ENCODE measurements at places on chromosomes 7 and 10.

GRCh38 chr7:123024989-123025758 is 29.7 kb upstream of the TAS2R16 start:
- DNase-seq: peak; percentile 7

DNA sequence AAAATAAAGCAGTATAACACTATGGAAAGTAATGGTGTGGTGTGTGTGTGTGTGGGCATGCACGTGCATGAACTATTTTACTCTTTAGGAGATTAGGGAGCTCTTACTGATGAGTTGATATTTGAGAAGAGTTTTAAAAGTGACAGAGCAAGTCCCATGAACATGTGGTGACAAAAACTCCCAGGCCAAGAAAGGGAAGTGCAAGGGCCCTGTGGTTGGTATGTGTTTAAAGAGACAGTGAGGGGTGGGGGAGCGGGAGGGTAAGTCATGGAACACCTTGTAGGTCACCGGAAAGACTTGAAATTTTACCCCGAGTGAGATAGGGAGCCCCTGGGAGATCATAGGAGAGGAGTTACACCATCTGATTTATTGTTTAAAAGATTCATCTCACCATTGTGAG is 63.3 kb downstream of the AKR1B1 start:
- DNase-seq: no peak

GRCh38 chr10:59895629-59896116 is 10.7 kb downstream of the CCDC6 start:
- DNase-seq: no peak

- no peak for DNase-seq
These were observed 53.9 kb downstream of the ARHGAP22 start for GRCh38 chr10:48550977-48551376.

DNA sequence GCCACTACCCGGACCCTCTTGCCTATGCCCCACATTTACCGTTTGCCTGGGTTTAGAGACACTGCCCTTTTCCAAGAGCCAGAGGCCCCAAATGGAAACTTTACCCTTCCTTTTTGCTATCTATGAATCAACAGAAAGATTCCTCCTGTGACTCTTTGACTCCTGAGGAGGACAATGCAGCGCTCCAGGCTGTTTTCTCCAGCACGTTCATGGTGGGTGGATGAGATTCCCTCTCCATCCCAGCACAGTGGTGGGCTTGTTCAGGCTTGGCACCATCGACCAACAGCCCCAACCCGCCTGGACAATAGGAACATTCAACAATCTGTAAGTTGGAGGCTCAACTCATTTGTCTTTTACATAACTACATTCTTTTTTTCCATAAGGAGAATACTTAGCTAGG is 55.9 kb downstream of the DLD start:
- no peak for DNase-seq

GRCh38 chr10:118101501-118101900 is 54.8 kb upstream of the RAB11FIP2 start:
- DNase-seq: no peak

DNA sequence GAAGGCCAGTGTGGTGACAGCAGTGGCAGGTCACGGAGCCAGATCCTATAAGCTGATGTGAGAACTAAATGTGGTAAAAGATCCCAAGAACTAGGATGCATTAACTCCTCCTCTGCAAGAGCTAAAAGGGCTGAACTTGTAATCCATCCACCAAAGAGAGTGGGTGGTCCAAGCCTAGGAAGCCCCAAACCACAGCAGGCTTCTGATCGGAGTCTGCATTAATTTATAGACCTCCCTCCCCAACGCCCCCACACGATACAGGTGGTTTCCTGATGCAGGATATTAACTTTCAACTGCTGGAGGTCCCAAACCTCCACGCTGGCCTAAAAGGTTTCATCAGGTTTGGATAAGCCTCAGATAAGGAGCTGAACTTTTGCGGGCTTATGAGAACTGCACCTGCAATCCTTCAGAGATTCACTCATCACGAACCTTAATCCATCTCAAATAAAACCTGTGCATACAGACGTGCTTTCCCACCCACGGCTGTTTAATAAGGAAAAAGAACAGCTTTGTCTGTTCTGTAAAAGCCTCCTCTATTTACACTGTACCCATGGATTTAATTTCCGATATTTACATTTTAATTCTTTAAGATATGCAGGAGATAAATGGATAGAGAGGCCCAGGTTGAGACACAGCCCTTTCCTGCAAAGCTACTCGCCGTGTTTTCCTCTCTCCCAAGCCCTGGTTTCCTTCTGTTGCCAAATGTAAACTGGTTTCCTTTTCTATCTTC is 74.9 kb downstream of the GFRA1 start:
- no peak for DNase-seq

- DNase-seq: no peak
These were observed 5.6 kb upstream of the PSTK start for GRCh38 chr10:122974543-122975064.

DNA sequence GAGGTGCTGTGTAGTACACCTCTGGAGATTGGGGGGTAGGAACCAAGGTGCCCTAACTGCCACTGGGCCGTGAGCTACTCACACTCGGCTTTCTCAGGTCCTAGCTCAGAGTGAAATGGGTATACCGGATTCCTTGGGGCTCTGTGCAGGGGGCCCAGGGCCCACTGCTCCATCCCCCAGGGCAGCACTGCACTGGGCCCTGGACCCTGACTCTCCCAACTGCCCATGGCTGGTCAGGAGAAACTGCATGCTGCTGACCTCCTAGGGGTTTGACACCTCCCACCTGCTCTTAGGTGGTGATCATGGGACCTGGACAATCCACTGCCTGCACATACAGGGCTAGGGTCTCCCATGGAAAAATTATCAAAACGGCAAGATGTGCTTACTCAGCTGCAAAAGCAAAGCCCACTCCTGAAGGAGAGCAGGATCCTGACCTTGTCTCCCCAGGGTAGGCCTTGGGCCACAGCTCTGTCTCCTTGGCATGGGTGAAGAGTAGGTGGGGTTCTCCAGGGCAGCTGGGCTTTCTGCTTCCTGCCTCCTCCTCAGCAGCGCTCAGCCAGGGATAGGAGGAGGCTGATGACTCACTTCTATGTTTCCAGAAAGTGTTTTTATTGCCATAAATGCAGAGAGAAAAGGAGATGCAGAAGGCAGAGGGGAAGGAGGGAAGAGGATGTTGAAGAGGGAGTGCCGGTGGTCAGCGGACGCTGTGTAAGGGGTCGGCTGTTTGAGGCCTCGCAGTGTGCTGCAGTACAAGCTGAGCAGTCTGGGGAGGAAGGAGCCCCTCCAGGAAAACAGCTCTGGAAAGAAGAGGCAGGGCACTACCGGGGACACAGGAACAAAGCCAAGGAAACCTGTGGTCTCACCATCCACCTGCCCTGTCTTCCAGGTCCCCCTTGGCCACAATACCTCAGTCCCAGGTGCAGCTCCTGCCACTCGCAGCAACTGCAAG is 107.8 kb downstream of the ARHGAP22 start:
- DNase-seq: peak; percentile 69

DNA sequence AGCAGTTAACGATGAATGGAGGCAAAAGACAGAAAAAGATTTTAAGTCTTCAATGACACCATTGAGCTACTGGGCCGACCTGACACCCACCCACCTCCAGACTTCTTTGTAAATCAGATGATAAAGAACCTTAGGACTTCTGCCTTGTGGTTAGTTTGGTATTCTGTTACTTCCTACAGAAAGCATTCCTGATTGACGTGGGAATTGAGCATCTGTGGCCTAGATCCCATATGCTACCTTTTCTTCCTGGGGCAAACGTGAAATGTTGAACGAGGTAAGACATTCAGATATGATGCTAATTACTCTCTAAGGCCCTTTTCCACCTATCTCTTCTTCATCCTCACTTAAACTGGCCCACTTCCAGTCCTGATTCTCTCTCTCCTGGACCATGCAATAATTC is 10.2 kb downstream of the PRLHR start:
- no peak for DNase-seq

DNA sequence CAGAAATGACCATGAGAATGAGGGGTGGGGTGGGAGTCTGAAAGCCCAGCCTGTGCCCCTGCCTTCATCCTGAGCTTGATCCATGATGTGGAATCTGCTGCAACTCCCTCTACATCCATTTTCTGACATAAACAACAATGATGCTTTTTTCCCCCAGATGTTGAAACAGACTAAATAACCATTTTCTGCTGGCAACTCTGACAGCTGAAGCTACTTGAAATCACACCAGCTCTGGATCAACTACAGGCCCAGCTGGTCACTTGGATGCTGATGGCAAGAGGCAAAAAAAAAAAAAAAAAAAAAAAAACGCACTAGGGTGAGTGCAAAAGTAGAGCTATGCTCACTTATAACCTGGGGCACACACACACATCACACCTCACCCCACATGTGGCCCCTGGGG is 74.2 kb downstream of the FAM107B start:
- no peak for DNase-seq

GRCh38 chr7:150434240-150434639 is 16.2 kb upstream of the GIMAP8 start:
- no peak for DNase-seq

DNA sequence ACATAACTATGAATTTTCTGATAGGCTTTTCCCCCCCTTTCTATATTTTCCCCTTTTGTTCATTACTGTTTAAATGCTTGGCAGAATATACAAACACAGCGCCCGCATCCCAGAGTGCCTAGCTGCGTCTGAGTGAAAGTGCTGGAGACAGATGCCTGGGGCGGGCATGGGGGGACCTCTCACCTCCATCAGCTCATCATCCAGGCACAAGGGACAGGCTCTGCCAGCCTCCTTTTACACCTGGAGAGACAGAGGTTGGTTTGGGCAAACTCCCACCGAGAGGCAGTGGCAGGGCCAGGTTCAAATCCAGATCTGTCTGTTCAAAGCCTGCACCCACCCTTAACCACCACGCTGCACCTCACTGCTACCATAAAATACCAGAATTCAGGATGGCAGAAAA is 104.5 kb downstream of the FAM53B start:
- no peak for DNase-seq

DNA sequence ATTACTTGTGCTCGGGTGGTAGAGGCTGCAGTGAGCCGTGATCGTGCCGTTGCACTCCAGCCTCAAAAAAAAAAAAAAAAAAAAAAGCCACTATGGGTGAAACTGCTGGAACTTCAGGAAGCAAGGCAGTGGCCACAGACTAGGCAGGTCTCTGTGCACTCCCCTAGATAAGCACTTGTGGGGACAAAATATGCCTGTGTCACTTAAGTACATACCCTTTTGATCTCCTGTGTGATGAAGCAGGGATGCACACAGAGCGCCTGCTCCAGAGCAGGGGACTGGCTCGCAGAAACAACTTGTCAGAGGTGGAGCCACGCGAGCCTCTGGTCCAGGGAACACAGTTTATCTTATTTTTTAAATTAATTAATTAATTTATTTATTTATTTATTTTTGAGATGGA is 42.9 kb upstream of the PSAP start:
- no peak for DNase-seq

DNA sequence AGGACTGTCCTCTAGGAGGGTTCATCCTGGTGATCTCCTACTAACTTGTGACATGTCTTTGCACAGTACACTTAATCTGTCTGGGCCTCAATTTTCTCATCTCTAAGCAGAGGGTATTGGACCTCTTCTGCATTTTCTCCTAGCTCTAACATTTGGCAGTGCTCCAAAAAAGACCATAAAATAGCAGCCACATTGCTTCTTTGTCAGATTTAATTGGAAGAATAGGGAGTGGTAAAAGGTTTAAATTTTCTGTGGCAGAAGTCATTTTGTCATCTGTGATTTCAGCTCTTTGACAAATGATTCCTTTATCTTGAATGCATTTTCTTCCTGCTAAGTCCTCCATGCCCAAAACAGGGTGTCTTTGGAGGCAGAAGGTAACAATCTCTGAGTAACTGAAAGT is 289.9 kb upstream of the LRGUK start:
- no peak for DNase-seq

GRCh38 chr7:79425665-79426064 is 27.8 kb downstream of the MAGI2 start:
- no peak for DNase-seq

DNA sequence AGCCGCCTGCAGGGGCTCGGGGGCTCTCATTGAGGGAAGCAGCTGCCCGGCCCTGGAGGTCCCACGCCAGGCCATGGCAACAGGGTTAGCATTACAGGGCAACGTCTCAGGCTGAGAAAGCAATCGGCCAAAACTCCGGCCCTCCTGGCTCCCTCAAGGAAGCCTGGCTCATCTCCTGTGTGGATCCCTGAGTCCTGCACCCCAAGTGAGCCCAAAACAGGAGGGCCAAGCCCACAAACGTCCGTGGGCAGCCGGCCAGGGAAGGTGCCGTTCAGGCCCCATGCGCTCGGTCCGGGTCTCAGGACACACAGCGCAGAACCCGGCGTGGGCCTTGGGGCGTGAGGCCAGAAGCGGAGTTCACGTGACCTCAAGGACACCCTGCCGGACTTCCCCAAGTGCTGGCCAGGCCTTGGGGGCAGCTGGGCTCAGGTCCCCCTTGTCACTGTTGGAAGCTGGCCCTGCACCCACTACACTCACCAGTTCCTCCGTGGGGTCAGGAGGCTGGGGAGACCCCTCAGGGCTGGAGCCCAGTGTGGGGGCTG is 8.0 kb upstream of the PWWP2B start:
- no peak for DNase-seq

DNA sequence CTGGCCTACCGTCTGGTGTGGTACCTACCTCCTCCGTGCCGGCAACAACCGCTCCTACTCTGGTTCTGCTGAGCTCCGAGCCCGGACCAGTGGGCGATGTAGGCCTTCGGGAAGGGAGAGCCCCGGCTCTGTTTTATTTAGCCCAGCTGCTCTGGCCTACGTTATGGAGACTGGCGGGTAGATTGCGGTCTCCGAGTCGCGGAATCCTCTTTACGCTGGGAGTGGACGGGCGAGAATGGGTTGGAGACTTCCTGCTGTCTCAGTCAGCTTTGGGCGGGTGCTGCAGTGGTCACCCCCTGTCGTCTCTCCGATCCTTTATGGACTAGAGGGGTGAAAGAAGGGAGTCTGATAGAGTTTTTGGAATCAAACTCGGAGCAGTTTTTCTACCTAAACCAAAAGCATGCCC is 406 bp downstream of the CBLL1 start:
- DNase-seq: no peak

DNA sequence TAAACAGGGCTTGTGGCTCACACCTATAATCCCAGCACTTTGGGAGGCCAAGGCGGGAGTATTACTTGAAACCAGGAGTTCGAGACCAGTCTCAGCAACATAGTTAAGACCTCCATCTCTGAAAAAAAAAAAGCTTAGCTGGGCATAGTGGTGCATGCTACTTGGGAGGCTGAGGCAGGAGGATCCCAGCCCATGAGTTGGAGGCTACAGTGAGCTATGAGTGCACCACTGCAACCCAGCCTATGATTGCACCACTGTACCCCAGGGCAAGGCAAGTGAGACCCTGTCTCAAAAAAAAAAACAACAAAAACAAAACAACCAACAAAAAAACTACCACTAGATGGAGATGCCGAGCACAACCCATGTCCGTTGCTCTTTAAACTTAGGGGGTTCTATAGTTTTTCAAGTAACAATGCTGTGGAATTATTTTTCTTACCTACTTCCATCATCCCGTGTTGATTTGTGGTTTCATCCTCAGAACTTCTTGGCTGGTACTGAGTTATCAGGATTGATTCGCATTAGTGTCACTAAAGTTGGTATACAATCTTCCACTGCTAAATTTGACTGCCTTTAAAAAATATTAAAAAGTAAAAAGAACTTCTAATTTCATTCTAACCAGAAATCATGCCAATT is 12.2 kb upstream of the REPIN1 start:
- DNase-seq: peak; percentile 71

- DNase-seq: no peak
These were observed 673.4 kb downstream of the AUTS2 start for GRCh38 chr7:70271617-70272081.

All from mesenchymal stem cell (in vitro differentiated cells and primary cell).